ENCODE measurements at places on chromosomes 5 and 9.

DNA sequence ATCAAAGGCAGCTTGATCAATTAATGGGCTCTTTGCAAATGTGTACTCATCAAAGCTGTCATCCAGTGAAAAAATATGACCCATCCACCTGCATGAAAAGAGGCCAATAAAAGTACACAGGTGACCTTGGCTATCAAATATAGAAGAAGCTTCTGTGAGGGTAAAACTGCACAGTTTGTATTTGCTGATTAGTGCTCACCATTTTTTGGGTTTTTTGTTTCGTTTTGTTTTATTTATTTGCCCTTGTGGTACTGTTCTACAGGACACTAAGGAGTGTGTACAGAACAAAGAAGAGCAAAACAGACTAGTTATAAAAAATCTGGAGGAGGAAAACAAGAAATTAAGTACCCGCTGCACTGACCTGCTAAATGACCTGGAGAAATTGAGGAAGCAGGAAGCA, 101.3 kb downstream of the CNTLN start:
- no peak for DNase-seq

DNA sequence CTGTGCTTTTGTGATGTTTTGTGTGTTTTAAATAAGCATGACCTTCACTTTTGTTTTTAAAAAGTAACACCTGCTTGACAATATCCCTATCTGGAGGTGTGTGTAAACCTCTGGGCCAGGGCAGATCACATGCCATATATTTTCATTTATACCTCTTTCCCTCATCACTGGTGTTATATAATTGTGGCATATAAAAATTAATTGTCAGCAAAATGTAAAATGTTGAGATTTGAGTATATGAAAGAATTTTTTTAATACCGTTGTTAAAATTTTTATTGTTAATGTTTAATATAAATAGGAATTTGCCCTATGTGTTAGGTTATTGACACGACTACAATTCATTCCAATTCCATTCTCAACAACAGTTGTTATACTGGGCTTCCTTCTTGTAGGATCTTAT, 6.5 kb downstream of the CDH12 start:
- no peak for DNase-seq

GRCh38 chr5:76901522-76901921, 51.3 kb upstream of the CRHBP start:
- DNase-seq: no peak

DNA sequence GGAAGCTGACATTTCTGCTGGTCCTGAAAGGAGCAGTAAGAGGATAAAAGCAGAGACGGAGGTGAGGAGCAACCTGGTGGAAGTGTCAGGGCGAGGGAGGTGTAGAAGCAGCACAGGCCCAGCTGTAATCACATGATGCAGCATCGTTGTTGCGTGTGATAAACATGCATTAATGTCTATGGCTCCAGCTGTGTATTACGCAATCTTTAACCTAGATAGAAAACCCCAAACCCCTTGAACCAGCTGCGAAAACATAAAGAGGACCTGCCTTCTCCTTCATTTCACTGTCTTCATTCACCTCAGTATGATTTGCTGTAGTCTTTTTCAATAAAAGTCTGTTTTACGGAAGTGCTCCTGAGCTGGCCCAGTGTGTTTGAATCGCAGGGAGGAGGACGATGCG, 162.9 kb downstream of the NTRK2 start:
- DNase-seq: no peak

DNA sequence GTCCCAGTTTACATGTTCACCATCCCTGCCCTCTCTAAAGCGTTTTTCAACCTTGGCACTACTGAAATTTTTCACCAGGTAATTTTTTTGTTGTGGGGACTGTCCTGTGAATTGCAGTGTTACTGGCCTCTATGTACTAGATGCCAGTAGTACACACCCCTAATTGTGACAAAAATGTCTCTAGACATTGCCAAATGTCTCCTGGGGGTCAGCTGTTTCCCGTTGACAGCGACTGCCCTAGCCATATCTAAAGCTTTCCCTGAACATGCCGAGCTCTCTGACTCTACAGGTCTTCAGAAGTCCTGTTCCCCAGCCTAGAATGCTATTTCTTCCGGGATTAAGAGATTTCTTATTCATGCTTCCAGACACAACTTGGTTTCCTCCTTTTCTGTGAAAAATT, 235.3 kb downstream of the ZSWIM6 start:
- DNase-seq: no peak

- no peak for DNase-seq
These were observed 3.5 kb downstream of the PAX5 start for GRCh38 chr9:37030611-37030939.

DNA sequence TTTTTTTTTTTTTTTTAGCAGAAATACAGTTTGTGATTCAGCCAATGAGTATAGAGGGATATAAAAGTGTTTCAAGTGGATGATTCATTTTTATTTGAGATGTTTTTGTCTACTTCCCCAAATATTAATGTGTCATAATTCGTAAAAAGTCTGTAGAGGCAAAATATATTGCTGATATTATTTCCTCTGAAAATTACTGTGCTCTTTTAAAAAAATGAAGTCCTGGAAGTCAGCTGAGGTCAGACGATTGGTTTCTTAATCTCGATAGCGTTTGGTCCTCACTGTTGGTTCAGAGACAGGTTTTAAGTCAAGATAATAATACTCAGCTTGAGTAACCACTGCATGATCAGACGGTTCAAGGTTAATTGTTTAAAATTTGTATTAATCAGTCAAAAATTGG, 19.5 kb downstream of the IL9 start:
- DNase-seq: no peak

GRCh38 chr5:65699338-65699737, 22.6 kb downstream of the SGTB start:
- no peak for DNase-seq

DNA sequence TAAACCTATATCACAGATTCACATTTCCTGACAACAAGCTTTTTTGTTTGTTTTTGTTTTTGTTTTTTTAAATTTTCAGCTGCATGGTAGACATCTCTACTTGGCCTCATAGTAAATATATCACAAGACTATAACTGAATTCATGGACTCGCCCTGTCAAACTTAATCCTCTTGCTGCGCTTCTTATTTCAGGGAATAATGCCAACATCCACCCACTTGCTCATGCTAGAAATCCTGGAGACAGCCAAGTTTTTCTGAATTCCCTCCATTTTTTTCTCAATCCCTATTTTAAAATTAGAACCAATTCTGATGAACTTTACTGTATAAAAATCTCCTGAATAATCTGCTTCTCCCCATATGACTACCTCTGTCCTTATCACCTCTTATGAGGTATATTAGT, 283.6 kb upstream of the RPS23 start:
- DNase-seq: peak; percentile 73

GRCh38 chr9:17775656-17776055, 196.8 kb downstream of the SH3GL2 start:
- DNase-seq: no peak

DNA sequence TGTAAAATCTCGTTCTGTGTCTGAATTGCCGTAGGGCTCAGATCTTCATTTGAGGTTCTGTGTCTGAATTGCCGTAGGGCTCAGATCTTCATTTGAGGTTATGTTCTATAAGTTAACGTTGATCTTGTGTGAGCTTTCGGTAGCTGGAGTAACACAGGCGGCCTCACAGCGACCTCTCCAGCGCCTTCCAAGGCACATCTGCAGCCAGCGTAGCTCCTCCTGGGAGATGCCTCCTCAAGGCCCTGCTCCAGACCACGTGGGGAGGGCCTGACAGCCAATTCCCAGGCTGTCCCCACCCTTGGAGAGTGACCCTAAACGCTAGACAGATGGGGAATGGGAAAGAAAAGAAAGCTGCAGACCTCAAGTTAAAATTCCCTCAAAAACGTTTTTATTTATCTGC, 8.7 kb upstream of the AHRR start:
- no peak for DNase-seq

GRCh38 chr5:96049398-96050272, 88.0 kb upstream of the ELL2 start:
- no peak for DNase-seq

DNA sequence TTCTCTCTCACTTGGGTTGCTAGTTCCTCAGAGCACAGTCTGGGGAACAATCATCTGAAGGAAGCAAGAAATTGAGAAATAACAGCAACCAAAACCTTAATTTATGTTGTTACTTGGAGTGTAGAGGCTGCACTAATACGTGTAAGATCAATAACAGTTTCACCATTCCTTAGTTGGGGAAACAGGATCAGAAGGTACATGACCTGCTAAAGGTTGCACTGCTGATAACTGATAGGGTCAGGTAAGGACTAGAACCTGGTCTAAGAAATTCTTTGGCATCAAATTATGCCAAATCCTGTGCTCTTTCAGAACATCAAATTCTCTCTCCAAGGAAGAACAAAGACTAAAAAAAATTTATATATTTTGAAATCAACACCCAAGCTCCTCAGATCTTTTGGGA, 278.6 kb upstream of the C9orf72 start:
- no peak for DNase-seq

GRCh38 chr9:4666042-4666699, at the start of gene SPATA6L:
SPATA6L (minus strand) TSS chr9:4666480; CDS start chr9:4666250, 230 bp downstream.
- DNase-seq: peak; percentile 84

DNA sequence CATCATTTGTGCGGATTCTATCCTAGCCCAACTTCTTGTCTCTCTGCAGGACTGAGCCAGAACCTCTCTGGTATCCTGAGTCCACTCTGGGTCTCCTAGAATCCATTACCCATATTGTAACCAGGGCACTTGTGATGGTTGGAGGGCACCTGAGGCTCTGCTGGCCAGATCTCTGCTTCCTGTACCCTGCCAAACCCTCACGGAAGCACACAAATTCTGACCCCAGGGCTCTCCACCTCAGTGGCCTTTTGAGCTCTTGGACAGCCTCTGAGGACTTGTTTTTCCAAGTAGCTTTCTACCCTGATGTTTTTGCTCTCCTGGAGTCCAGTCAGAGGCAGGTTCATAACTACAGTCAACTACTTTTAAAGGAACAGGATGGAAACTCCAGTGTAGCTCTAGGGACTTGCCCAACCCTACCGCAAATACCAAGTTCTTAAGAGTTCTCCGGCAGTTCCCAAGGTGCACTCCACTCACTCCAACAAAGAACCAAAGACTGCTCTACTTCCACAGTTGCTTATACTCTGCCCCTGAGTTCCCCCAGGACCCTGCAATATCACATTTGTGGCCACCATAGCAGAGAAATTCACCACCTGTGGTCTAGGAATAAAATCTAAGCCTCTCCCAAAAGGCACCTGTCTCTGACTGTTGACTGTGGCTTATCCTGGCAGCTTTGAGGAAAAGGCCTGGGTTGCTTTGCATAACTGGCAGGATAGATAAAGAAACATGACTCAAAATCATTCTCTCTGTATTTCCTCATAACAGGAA, 9.6 kb downstream of the PIP5K1B start:
- DNase-seq: no peak

- DNase-seq: peak; percentile 49
These were observed 45.4 kb upstream of the MYOT start for GRCh38 chr5:137822158-137822764.

DNA sequence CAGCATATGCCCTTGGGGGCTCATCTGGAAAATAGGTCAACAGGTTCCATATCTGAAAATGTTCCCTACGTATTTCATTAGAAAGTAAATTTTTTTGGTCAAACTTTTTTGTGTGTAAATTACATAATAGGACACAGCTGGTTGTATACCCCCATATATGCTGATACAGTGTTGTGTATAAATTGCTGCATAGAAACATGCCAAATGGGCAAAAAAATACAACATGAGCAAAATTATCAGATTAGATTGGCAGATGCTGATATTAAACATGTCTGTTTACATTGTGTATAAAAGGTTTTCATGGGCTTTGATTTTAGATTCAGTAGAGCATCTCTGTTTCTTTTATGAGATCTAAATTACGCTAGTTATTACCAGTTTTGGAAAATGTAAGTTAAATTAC, 2223.0 kb downstream of the MAT2B start:
- DNase-seq: no peak

GRCh38 chr5:165457859-165458481, 1952.6 kb downstream of the MAT2B start:
- DNase-seq: peak; percentile 26

DNA sequence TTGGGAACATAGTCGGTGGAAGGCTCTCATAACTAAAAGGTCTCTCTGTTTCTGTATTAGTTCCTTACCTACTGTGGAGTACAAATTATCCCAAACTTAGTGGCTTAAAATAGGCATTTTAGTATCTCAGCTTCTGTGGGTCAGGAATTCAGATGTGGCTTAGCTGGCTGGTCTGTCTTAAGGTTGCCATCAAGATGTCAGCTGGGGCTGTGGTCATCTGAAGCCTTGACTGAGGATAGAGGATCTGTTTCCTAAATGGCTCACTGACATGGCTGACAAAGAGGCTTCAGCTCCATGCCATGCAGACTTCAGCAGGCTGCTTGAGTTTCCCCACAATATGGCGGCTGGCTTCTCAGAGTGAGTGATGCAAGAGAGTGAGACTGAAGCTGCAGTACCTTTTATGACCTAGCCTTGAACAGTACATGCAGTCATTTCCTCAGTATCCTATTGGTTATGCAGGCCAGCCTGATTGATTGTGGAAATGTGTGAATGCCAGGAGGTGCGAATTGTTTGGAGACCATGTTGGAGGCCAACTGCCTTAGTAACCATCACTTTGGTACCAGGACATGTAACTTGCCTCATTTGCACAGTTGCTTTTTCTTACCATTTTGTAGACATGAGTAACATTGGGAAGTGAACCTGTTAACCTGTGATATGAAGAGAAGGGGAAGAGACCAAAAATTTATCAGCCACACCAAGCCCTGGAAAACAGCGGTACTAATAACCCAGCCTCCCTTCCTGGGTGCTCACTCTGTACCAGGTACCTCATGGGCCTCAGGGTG, 152.8 kb upstream of the IER5L start:
- DNase-seq: no peak

GRCh38 chr5:33841891-33842290, 49.9 kb downstream of the ADAMTS12 start:
- DNase-seq: no peak

DNA sequence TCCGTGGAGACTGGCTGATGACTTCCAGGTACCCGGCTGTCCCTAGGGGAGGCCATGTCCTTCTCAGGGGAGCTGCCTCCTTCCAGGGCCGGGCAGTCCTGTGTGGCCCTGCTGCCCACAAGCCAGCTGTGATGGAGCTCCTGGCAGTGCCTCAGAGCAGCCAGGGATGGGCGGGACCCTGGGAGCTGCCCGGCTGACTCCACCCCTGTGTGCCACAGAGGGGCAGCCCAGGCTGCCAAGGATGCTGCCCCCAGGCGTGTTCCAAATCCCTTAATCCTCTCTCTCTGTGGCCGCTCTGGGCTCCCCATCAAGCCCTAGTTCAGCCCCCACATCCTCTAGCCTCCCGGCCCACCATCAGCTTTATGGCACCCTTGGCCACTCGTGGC, 7.0 kb upstream of the SCGB3A1 start:
- no peak for DNase-seq

GRCh38 chr9:116234081-116234480, 80.5 kb downstream of the PAPPA start:
- peak; percentile 97 for DNase-seq

DNA sequence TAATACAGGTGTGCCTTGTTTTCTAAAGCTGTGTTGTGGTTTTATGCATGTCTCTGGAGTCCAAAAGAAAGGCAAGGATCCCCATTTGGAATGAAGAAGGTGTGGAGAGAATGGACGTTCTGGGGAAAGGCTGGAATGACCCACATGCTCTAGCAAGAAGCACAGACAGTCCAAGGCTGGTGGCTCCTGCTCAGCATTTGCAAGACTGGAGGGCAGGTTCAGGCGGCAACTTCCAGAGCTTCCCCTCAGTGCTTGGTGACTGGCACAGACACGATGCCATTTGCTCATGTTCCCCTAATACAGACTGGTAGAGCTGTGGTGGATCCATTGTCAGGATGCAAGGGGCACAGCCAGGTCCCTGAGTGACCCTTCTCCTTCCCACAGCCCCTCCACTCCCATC, 8.2 kb downstream of the SLC22A4 start:
- no peak for DNase-seq
